Left colon (tissue), 2 donors: ENCODE measurements at places on chromosomes 5 and 9.

GRCh38 chr5:25481463-25481862 is 836.7 kb upstream of the CDH10 start:
- no peak for DNase-seq

GRCh38 chr9:107638521-107639310 is 149.1 kb upstream of the KLF4 start:
- DNase-seq, result peak; percentile 87

DNA sequence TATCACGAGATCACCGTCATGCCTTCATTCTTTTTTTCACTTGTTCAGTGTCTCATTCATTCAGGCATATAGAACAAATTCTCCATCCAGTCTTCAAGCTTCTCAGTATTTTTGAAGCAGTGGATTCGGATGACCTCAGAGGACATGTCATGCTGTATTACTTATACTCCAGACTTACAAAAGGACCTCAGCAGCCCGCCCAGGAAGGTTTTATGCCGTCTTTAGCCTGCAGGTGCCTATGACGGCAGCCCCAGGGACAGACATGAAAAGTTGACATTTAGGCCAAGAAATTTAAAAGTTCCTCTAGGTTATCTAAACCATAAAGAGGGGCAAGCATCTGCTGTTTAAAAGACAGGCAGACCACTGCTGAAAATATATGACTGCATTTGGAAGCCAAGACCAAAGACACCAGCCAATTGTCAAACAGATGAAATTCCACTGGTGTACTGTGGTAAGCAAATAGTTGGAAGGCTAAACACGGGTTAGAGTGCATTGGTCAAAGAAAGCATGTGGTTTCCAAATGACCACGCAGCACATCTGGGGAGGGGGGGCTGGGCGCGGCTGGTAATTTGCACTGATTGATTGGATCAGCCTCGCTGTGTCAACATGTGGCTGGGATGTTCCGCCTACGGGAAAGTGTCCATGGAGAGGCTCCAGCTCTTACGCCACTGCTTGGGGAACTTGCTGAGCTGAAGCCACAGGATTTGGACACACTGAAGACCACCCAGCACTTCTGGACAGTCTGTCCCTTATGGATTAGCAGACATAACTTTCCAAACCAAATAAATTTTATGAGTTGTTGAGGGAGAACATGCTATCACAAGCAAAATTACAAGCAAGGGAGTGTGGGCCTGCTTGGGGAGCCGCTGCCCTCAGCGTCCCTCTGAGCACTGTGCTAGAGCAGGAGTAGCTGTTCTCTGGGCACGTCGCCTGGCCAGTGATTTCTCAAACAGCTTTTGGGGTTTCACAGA is 173.6 kb downstream of the FANCC start:
- peak; percentile 58 for DNase-seq

GRCh38 chr5:118430076-118430475 is 558.3 kb downstream of the DTWD2 start:
- no peak for DNase-seq

DNA sequence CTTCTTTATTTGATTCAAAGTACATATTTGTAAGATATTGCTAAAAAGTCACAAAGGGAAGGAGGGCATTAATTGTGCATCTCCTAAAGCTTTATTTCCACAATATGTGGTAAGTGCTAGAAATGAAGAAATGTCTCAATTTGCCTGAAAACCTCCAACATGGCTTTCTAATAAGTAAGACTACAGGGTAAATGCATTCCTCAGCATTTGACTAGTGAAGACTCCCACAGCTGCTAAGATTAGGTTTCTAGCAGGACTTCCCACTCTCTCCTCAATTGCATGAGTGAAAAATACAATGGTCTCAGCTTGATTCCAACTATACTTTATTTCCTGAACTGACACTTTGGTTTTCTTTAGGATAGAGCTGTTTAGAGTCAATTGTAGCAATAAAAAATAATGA is 162.1 kb downstream of the ELAVL2 start:
- no peak for DNase-seq

GRCh38 chr9:93960221-93960970 is 5.2 kb upstream of the BARX1 start:
- DNase-seq, result peak; percentile 53

DNA sequence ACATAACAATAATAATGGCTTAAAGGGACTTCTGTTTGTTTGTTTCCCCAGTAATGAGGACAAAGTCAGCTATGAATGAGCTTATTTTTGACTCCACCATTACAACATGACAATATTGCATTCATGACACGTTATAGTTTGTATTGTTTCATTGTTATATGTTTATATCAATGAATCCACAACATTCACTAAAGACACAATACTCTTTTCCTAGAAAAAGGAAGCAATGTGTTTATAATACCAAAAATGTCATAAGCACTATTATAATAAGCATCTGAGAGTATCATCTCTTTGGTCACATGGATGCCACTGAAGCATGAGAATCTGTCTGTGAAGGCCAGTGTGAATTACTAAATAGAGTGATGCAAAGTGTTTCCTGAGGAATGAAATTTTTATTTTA is 1026.9 kb upstream of the C9orf72 start:
- DNase-seq, result no peak

- no peak for DNase-seq
Observed at GRCh38 chr5:115342590-115343377, 46.3 kb upstream of the CCDC112 start.

- DNase-seq, result no peak
Observed at GRCh38 chr9:116098476-116098875, 55.1 kb upstream of the PAPPA start.

DNA sequence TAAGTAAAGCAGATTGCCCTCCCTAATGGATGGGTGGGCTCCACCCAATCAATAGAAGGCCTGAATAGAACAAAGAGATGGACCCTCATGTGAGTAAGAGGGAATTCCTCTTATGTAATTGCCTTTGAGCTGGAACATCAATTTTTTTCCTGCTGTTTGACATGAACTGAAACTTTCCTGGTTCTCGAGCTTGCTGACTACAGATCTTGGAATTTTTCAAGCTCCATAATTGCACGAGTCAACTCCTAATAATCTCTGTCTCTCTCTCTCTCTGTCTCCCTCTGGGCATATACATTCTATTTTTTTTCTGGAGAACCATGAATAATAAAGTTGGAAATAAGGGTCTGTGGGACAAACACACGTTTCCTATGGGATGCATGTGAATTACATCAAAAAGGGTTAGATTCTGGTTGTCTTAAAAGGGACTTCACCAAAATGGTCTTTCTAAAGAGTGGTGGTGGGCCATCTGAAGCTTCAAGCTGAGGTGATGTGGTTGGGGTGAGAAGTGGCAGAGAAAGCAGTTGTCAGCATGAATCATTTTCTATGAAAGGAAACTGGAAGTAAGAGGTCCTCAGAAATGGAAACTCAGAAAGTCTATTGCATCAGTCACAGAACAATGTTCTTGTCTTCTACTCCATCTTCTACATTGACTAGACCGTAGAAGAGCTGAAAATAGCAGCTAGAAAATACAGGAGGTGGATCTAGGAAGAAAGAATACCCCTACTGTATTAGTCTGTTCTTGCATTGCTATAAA is 47.0 kb upstream of the HOMER1 start:
- DNase-seq, result no peak

DNA sequence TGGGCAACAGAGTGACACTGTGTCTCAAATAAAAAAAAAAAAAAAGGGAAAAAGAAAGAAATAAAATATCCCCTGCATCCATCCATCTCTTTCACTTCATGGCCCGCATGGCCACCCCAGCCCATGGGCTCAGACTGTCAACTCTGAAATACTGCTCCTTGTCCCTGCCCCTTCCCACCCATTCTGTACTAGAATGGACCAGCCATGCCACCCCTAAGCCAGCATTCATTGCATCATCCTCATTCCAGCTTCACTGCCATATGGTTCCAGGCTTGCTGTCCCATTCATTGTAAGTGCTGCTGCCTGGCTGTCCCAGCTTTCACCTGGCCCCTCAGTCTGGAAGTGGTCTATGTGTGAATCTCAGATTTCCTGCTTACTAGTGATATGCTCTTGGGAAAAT is 46.2 kb downstream of the SPRY4 start:
- no peak for DNase-seq

DNA sequence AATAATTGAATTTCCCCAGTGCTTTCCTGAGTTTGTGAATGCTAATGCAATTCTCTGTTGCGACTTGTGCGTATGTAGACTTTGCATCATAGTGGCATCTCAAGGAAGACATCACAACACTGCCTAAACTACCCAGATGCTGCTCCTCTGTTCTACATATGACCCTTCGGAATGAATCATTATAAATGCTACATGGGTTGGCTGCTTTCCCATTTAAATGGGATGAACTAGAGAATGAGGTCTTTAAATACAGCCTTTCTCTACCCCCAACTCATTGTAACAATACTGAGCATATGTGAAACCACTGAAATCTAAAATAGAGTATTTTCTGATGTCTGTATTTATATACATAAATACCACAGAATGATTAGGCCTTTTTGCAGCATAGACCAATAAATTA is 136.6 kb upstream of the ICE1 start:
- DNase-seq, result no peak

- no peak for DNase-seq
Observed at GRCh38 chr9:3783156-3783555, 257.4 kb upstream of the RFX3 start.

DNA sequence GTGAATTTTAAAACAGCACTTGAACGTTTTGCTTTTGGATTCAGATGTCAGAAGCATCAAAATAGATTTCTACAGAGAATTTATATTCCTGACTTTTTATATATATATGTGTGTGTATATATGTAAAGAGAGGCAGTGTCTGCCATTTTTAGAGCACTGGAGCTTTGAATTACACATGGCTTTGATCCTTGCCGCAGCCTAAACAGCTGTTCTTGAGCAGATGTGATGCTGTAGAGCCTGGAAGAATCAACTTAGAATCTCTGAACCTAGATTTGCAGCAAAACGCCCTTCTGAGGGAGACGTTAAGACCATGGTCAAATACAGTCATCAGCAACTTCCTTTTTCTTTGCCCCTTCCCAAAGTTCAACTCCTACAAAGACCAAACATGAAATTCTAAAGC is 21.7 kb upstream of the C5orf47 start:
- no peak for DNase-seq

- no peak for DNase-seq
Observed at GRCh38 chr9:78468231-78468630, 171.3 kb downstream of the PSAT1 start.

DNA sequence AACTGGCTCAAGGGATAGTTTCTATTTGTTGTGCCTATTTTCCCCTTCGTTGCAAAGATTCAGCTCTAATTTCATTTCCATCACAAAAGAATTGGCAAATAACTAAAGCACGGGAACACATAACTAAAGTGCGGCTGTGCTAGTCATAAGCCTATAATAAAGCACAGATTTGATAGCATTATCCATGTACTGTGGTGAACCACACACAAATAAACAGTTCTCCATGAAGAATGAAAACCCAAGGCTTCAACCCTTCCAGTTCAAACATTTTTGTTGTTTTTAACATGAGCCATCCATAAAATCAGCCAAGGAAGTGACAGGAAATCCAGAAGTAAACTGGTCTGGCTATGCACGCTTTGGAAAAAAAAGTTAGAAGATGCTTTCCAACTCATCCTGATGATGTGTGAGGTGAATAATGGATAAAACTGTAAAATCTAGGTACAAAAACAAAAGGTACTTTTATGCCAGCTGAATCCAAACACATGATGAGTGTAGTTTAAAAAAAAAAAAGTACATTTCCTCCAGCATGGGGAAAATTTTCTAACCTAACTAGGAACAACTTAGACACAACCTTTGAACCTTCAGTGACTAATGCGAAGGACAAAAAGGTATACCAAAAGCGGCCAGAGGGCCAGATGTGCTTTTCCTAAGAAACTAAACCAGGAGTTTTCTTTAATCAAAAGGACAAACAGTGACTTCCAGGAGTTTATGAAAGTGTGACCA is 10.2 kb downstream of the ZNF608 start:
- no peak for DNase-seq

- no peak for DNase-seq
Observed at GRCh38 chr5:4250254-4250653, 654.6 kb downstream of the IRX1 start.

- no peak for DNase-seq
Observed at GRCh38 chr9:34124926-34125325, 1.6 kb downstream of the DCAF12 start.

GRCh38 chr5:90996089-90996488 is 387.0 kb downstream of the ARRDC3 start:
- DNase-seq, result no peak

GRCh38 chr5:180274695-180275094 is 17.2 kb downstream of the MAPK9 start:
- DNase-seq, result no peak

GRCh38 chr5:177547736-177548135 is 6.6 kb downstream of the FAM193B start:
- no peak for DNase-seq

DNA sequence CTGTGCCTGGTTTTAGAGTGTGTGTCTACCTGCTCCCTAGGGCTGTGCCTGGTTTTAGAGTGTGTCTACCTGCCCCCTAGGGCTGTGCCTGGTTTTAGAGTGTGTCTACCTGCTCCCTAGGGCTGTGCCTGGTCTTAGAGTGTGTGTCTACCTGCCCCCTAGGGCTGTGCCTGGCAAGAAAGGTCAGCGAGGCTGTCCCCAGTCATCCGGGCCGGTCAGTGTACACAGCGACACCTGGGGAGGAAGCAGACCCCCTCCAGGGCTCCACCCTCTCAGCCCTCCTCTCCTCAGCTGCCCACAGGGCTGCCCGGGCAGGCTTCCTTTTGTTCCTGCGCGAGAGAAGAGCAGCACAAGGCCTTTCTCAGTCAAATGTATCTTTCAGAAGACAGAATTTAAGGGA is 4.1 kb downstream of the NRARP start:
- DNase-seq, result peak; percentile 64

DNA sequence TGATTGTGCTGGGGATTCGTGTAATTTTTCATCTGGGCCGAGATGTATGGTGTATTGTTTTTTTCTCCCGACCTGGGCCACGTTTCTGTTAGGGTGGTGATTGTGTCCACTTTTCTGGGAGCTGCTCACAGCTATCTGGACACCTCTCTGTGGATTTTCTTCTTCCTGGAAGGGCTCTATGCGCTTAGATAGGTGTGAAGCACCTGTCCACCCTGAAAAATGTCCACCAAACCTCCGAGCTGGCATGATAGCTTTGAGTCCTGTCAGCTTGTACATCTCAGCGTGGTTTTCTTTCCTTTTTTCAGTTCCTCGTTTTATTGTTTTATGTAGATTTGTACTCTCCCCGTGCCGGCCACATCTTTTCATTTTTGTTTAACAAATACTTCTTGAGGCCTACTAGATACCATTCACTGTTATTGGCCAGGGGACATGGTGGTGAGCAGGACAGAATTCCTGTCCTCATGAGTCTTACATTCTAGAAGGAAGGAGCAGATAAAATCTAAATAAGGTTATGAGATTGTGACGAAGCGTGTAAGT is 1.1 kb downstream of the UGCG start:
- DNase-seq, result peak; percentile 29

DNA sequence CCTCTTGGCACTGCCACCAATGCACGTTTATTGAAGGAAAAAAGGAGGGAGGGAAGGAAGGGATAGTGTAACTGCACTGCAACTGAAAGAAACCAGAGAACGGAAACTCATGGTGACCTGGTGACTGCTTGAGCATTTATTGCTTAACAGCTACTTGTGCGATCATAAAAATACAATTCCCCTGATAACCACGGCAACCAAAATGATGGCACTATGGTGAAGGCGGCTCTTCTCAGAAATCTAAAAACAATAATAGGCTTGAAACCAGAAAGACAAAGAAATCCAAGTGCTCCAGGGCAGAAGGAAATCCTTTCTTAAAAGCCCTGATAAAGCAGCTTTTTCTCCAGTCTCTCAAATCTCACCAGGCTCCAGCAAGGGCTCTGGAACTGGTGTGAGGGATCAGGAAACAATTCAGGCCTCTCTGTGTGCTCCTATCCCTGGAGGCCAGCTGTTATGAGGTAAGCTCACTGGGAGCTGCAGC is 1.9 kb downstream of the FBXO10 start:
- DNase-seq, result no peak

GRCh38 chr9:125904155-125904851 is 157.1 kb downstream of the PBX3 start:
- no peak for DNase-seq
